ENCODE measurements at places on chromosomes 3 and 15.

DNA sequence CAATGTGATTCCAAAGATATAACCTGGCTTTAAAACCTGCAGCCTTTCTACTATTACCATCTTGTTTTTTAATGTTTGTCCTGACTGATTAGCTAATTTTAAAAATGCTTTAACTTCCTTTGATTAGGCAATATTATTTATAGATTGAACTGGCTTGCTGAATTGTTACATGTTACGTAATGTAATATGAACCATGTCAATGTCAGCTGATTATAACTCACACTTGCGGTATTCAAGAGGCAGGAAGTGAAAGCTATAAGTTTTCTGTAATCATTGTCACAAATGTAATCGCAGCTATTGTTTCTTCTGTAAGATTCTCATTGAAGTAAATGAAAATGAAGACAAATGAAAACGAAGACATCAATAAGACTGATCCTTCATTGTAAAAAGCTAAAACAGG, 146.8 kb downstream of the ROBO2 start:
- DNase-seq: no peak

DNA sequence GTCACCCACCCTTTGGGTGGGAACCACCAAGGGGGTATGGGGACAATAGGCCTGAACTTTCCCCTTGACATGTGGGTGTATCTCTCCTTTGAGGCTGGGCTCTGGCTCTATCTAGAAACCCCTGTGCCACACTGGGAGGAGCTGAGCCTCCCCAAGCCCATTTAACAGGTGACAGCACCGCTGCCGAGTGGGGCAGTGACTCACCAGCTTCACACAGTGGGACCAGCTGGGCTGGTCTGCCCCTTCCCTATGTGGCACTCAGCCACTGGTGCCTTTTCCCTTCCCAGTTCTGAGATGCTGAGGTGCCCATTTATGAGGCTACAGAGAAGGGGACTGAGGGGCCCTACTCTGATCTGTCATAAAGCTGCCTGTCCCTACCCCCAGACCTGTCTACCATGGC, 5.1 kb downstream of the PSTPIP1 start:
- peak; percentile 47 for DNase-seq

DNA sequence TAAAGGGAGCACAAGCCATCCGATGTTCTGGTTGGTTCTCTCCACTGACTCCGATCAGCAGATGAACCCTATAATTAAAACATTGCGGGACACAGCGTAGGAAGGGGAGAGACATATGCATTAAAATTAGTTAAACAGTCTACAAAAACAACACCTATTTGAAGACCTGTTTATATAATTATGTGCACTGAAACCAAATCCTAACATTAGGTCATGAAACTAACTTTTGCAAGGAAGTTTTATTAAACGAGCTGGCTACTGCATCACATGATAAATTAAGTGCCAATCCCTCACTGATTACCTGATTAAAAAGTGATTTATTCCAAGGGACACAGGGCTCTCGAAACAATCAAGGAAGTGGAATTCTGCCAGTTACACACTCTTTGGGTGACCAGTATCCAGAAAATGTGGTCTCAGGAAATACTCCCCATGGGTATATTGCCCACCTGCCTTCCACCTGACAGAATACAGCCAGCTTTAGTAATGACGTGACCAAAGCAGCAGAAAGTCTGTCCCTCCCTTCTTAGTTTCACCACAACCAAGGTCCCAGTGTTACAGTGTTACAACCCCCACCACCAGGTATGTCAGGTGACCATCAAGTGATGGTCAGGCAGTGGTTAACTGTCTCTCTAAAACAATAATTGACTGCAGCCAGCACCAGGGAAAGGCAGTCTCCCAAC, 69.5 kb downstream of the HERC1 start:
- DNase-seq: no peak

DNA sequence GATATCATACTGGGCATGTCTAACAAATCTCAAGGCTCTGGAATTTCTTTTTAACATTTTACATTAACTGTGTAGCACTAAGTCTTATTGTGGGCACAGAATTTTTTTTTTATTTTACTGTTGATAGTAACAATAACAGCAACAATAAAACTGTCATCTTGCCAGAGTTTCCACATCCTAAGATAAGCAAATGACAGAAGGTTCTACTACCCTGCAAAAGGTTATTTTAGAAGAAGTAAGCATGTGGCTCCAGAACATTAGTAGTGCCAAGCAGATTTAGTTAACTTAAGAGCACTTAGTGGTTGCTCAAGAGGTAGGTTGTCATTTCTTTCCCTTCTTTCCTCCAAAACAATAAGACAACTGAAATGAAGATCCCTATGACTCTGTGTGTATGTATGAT, 743.0 kb upstream of the CBLB start:
- no peak for DNase-seq

- DNase-seq: no peak
Measured at GRCh38 chr15:48324949-48325348, 6.3 kb upstream of the DUT start.

- no peak for DNase-seq
Measured at GRCh38 chr3:125605756-125606155, 10.5 kb upstream of the OSBPL11 start.

Data from activated CD8-positive, alpha-beta T cell treated with anti-CD3 and anti-CD28 coated beads for 36 hours (primary cell).